ENCODE measurements at places on chromosomes 6 and 20.
A peak's percentile ranks its signal among the peaks of the same experiment; 100 is the strongest.

GRCh38 chr20:10919396-10920140, 245.8 kb upstream of the JAG1 start:
- no peak for DNase-seq

DNA sequence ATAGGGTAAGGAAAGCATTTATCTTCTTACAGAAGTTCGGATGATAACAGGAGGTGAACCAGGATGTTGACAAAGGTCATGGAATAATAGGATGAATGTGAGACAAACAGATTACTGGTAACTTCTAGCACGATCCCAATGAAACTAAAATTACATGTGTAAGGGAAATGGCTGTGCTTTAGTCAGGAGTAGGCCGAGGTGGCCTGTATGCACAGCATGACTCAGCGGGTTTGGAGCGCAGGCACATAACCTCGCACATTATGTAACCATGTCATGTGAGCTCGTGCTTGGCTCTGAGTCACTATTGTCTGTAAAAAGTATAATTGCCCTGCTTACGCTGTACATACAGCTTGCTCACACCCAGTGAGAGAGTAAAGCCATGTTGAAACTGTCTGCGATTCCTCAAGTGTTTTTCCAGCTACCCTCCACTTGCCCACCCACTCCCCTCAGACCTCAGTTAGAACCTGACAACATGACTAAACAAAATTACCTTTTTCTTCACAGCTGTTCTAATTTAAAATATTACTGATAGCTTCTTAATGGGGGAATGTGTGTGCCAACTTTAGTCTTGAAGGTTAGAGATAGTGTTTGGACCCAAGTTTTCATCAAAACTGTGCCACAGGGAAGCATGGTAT, 8.2 kb downstream of the CYB5R4 start:
- DNase-seq, result peak; percentile 66

DNA sequence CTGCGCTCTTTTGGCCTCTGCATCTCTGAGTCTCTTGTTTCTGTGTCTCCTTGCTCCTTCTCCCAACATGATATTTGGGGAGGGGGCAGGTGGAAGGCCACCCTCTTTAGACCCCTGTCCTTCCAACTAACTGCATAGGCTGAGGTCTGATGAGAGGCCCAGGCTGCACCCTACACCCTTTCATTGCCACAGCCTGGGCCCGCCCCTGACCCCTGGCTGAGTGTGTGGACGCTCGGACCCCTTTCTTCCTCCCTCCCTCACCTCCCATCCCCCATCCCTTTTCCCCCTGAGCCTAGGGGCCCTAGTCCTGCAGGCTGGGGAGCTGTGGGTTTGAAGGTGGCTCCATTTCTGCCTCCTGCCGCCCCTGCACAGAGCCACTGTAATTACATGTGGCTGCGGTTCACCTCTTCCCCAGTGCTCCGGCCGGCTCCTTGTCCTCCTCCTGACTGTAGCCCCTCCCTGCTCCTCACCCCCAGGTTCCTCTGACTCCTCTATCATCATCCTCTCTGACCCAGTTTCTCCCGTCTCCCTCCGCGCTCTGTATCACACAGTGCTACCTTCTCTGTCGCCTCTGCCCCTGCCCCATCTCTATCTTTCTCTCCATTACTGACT, 6.8 kb downstream of the MDFI start:
- no peak for DNase-seq

- no peak for DNase-seq
Measured at GRCh38 chr6:21451546-21452013, 142.0 kb upstream of the SOX4 start.

GRCh38 chr6:141401168-141401567, 731.6 kb upstream of the GJE1 start:
- DNase-seq, result no peak

- DNase-seq, result no peak
Measured at GRCh38 chr6:110795271-110795670, 20.0 kb downstream of the CDK19 start.

Data from NCI-H460 (cell line).